NCI-H1092 (cell line): ENCODE measurements at places on chromosomes 1 and 21.

- DNase-seq = peak; percentile 70
These were observed 575 bp downstream of the PCNT start for GRCh38 chr21:46324390-46325072.

DNA sequence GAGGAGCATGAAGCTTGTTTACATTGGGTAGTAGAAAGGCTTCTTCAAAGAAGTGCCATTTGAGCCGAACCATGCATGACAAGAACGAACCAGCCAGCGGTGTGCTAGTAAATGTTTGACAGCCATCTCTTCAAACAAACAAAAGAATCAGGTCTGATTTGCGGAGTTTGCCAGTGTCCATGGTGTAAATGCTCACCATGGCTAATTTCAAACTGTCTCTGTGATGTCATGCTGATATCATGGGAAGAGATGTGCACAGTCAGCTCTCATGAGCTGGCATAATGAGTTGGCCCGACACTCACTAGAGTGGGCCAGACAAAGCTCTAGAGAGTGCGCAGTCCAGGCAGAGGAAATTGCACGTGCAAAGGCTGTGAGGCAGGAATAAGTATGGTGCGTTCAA, 101.1 kb downstream of the KAZN start:
- DNase-seq = no peak

DNA sequence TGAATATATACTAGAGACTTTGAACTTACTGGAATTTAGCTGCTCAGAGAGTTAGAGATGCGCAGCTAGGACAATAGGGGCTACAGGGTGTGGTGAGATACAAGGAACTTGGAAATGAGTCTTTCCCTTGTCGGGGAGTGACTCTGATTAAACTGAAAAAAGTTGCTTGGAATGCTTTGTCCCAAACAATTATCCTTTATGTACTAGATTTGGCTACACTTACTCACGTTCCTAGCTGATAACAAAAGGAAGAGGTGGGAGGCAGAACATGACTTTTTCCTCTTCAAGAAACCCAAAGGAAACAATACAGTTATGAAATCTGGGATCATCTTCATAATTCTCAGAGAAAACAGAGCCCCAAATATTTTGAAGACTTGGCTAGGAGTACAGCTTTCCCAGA, 6.9 kb upstream of the CGN start:
- no peak for DNase-seq

DNA sequence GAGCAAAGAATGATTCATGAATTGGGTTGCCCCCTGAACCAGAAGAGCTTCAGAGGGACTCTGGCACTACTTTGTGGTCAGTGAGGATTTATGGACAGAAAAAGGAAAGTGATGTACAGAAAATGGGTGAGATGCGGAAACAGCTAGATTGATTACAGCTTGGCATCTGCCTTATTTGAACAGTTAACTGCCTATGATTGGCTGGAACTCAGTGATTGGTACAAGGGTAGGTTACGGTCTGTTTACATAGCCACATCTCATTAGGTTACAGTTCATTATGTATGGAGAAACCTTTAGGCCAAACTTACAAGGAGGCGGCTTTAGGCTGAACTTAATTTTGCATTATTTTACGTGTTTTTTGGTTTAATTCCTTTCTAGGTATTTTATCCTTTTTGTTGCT, 29.0 kb upstream of the RHOU start:
- DNase-seq = no peak

DNA sequence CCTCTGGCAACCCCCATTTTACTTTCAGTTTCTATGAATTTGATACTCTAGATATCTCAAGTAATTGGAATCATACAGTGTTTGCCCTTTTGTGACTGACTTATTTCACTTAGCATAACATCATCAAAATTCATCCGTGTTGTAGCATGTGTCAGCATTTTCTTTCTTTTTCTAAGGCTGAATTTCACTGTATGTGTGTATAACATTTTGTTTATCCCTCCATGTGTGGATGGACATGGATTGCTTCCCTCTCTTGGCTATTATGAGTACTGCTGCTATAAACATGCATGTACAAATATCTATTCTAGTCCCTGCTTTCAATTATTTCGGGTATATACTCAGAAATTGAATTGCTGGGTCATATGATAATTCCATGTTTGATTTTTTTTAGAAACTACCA, 97.3 kb downstream of the MAP3K21 start:
- DNase-seq = no peak

DNA sequence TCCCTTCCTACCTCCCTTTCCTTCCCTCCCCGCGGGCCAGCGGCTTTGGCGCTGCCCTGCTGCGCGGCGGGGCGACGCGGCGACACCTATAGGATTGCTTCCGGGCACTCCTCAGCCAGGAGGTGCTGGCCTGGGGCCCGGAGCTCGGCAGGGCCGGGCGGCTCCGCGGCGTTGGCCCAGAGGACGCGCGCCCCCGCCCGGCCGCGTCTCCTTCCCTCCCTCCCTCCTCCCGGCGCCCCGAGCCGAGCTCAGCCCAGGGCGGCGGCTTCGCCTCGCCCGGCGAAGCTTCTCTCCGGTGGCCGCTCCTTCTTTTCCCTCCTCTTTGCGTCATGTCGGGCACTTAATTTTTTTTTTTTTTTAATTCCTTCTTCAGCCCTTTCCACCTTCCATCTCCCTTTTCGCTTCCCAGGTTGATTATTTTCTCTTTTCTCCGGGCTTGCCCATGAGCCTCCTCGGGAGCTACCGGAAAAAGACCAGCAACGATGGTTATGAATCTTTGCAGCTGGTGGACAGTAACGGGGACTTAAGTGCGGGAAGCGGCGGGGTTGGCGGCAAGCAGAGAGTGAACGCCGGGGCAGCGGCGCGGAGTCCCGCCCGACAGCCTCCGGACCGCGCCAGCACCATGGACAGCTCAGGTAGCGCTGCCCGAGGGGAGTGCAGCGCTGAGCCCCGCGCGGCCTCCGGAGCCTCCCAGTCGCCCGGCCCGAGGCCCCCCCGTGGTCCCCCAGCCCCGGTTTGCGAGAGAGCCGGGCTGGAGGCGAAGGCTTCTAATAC, at the start of gene DNAJC6:
Gene DNAJC6, plus strand, starts transcription at position 240 of the 774 bp plus-strand sequence. Its CDS starts 203 bp downstream, at position 443.
- peak; percentile 48 for DNase-seq

DNA sequence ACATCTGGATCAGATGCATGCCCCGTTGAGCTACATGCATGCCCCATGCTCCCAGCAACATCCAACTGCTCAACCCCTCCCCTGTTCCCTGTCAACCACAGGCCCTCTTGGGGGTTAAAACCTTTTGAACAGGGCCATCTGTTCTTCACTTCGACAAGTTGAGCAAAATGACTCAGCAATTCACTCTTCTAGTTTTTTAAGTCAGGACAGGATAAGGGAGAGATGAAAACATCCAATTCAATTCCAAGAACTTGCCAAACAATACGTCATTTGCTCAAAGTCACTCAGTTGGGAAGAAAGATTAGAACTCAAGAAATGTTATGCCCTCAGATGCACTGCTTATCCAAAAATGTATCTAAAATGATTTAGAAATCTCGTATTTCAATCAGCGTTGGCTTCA, 46.1 kb upstream of the MTF2 start:
- no peak for DNase-seq

GRCh38 chr1:230173187-230173975, 106.3 kb downstream of the GALNT2 start:
- DNase-seq = no peak

- no peak for DNase-seq
These were observed 91.6 kb downstream of the LRRC8C start for GRCh38 chr1:89724369-89725010.

GRCh38 chr1:15280416-15280815, 33.4 kb downstream of the FHAD1 start:
- DNase-seq = no peak

- no peak for DNase-seq
These were observed 132.8 kb downstream of the CLIC6 start for GRCh38 chr21:34801519-34802132.

- DNase-seq = peak; percentile 61
These were observed 180.6 kb upstream of the C1orf105 start for GRCh38 chr1:172239901-172240300.

- no peak for DNase-seq
These were observed 329.3 kb downstream of the BARHL2 start for GRCh38 chr1:90387805-90388204.

DNA sequence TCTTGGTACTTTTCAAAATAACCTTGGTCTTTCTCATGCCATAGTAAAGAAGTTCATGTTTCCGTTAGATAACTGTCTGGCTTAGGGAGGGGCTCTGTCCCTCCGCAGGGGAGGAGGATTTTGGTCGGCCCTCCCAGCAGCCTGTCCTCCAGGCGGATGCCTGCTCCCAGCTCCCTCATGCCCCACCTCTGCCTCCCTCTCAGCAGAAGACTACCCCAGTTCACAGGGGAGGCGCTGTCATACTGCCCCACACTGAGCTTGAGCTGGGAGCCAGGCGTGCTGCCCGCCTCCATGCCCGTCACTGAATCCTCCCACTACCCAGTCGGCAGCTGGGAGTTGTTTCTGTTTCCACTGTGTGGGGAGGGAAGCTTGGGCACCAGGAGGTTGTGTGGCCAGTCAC, 127.3 kb downstream of the CAMTA1 start:
- no peak for DNase-seq

DNA sequence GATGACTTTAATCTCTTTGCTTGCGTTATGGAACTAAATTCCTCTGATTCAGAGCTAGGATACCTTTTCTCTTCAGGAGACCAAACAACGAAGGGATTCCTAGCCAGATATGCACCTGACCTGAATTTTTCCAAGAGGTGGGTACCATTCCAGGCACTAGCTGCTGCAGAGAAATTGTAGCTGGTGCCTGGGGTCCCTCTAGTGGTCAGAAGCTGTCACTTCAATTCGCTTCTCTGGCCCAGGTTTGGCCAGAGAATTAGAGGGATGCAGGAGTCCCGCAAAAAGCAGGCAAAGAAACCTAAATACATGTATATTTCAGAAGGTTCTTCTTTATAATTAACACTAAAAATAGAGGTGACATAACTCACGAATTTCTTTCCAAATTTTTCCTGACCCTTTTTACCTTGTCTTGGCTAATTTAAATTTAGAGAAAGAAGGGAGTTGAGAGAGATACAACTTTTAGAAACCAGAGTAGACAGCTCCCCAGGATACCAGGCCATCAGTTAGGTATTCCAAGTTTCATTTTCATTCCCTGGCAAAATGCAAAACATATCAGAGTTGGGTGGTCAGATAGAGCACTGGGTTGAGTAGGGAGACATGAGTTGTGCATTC, 9.6 kb downstream of the ACKR1 start:
- DNase-seq = peak; percentile 24

DNA sequence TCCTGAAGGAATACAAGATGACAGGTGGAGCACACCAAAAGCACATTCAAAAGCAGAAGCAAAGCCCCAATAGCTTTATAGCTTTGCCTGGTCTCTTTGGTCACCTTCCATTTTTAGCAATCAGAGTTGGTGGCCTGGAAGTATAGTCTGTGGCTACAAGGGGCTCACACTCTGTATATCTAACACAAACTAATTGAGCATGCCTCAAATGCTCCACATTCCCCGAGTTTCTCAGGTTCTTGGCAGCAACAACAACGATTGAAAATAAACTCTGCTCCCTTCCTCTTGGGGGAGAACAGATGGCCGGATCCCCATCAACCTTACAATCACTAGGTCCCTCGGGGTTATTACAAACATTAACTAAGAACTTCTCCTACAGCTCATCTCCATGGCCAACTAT, 24.9 kb upstream of the TADA1 start:
- no peak for DNase-seq

- DNase-seq = no peak
These were observed 77.7 kb downstream of the KIRREL1 start for GRCh38 chr1:158071138-158071537.

- DNase-seq = no peak
These were observed 870 bp downstream of the STRIP1 start for GRCh38 chr1:110035236-110035752.

GRCh38 chr1:241479294-241479693, 40.3 kb downstream of the FH start:
- DNase-seq = no peak

- DNase-seq = no peak
These were observed 6.2 kb downstream of the TMEM59 start for GRCh38 chr1:54046671-54047383.

DNA sequence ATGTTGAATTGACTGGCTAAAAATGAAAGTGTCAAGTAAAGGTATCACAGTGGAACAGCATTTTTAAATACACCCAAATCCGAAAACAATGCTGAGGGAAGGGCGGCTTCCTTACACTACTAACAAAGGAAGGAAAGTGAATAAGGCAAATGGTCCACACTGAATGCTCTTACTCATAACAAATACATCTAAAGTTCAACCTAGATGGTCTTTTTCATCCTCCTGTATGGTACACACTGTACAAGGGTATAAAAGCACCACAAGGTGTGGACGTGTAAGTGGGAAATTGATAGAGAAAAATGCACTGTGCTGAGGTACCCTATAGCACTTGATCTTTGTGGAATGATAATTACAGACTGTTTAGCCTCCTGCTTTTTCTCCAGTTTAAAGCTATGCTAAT, 7.1 kb upstream of the PALMD start:
- DNase-seq = no peak

- no peak for DNase-seq
These were observed 58.9 kb upstream of the DUSP10 start for GRCh38 chr1:221800831-221801230.
